ENCODE measurements at places on chromosomes 7 and 10. TPM values are rescaled to one million over a fixed set of nuclear protein-coding genes. Genes with fewer than 3 reads are reported as not detected.

DNA sequence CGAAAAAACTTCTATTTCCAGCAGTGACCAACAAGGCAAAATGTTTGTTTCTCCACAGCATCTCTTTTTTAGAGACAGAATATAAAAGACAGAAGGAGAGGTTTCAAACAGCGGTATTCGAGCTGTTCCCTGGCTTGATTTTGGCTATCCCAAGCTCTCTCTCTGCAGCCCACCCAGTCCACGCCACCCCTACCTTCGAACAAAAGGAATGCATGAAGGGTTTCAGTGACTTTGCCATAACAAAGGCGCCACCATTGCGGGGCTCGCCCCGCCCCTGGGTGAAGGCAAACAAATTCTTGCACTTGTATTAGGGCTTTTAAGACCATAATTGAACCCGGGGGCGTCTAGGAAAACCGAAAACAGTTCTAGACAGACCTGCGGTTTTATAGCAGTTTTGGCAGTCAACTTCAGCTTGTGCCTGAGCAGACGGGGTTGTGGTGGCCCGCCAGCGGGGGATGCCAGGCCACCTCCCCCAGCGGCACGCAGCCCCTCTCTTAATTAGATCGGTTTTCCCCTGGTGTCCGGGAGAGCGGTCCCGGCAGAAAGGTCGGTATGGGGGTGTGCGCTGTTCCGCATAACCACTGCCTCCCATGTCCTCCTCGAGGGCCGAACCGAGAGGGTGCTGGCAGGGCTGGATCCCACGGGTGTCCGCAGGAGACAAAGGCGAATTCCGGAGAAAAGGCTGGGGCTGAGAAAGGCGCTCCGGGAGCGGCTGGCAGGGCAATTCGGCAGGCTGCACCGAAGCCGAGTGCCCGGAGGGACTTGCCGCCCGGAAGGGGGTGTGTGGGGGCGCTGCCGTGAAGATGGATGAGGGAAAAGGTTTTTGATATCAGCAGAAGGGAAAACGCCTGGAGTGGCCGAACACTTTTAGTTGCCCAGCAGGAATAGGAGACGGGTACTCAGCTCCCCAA is 2.7 kb upstream of the HOXA11 start:
- H3K27me3 ChIP-seq, result peaks cover 92% of the 10 kb centered on the region
- peaks cover 66% of the 10 kb centered on the region for H3K4me1 ChIP-seq
- no peak overlapping the region for H3K27ac ChIP-seq
- no peak overlapping the region for H3K4me3 ChIP-seq
- H3K36me3 ChIP-seq, result no peaks in the 10 kb centered on the region
- peak; percentile 17 for DNase-seq

- H3K4me1 ChIP-seq, result no peaks in the 10 kb centered on the region
- H3K4me3 ChIP-seq, result no peak overlapping the region
- no peaks in the 10 kb centered on the region for H3K27me3 ChIP-seq
- H3K36me3 ChIP-seq, result no peaks in the 10 kb centered on the region
- DNase-seq, result no peak
Measured at GRCh38 chr10:102900006-102900405, 18.1 kb upstream of the CNNM2 start.

DNA sequence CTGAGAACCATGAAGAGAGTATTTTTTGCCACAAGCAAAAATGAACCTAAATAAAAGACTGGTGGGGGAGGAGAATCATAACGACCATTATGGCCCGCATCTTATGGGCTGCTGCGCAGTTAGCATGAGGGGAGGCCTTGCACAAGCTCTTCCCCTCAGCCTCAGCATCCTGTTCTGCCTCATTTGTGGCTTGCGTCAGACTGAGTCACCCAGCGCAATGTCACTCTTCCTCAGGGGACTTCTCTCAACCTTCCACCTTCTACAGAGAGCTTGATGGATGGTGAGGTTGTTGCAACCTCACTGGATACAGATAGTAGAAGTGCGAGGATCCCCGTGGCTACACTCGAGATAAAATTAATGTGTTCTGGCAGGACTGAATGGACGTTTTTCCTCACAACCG is 16.8 kb upstream of the GPR15LG start:
- H3K4me1 ChIP-seq, result no peaks in the 10 kb centered on the region
- H3K27me3 ChIP-seq, result no peaks in the 10 kb centered on the region
- DNase-seq, result peak; percentile 40
- no peak overlapping the region for H3K4me3 ChIP-seq
- H3K27ac ChIP-seq, result no peak overlapping the region

Gene CCL24
- not detected for total RNA-seq

DNA sequence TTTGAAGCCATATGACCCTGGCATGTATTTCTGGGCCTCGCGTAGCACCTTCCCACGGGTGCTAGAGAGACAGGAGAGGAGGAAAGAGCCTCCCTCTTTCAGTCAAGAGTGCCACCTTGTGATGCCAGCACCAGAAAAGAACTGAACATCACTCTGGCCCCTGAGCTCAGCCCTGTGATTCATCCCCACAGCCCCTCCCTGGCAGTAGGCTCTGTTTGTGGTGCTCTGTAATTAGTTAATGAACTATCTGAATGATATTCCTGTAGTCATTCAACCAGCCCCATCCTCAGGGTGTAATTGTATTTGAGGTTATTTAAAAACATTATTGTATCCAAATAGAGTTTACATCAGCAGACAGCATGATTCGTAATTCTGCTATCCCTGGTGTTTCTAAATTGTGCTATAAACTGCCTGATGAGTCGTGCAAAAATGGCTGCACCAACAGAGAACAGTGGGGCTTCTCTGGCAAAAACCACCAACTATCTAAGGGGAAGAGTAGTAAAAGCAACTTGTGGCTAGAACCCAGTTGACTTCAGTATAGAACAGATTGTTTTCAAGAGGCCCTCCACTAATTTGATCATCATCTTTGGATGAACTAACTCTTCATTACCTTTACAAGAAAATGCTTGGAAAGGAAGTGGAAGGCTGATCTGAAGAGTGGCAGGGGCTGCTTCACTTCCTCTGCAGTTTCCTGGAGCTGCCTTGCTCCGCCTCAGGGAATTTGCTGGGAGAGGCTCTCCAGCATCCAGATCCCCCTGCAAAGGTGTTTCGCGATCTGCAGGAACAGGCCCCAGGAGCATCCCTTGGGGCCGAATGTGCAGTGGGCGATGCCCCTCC is 23.7 kb upstream of the TIAL1 start:
- no peaks in the 10 kb centered on the region for H3K27me3 ChIP-seq
- H3K4me1 ChIP-seq, result no peaks in the 10 kb centered on the region
- H3K36me3 ChIP-seq, result no peaks in the 10 kb centered on the region
- DNase-seq, result no peak

DNA sequence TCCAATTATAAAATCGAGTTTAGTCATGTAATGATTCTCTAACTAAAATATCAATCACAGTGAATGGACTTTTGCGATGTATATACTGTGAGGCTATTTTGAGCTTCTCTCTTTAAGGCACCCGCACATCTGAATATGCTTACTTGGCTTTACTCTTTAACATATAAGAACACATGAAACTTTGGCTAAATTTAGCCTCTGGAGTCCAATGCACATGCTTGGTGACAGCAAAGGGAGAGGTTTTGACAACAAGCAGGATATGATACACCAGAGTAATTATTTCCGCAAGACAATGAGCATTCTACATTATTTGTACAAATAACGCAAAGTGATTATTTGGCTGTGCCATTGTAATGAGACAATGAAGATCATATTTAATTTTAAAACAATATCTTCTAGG is 72.4 kb downstream of the ARID5B start:
- no peak overlapping the region for H3K27ac ChIP-seq
- no peaks in the 10 kb centered on the region for H3K4me1 ChIP-seq
- no peak overlapping the region for H3K4me3 ChIP-seq
- DNase-seq, result no peak
- H3K36me3 ChIP-seq, result no peaks in the 10 kb centered on the region

Gene CPVL
- 9.8 TPM for total RNA-seq

GRCh38 chr10:16952610-16953009 is 135.4 kb upstream of the RSU1 start:
- H3K27me3 ChIP-seq, result no peaks in the 10 kb centered on the region
- H3K27ac ChIP-seq, result no peak overlapping the region
- H3K36me3 ChIP-seq, result no peaks in the 10 kb centered on the region
- H3K4me3 ChIP-seq, result no peak overlapping the region
- DNase-seq, result no peak

- peaks cover 47% of the 10 kb centered on the region for H3K27me3 ChIP-seq
- H3K36me3 ChIP-seq, result no peaks in the 10 kb centered on the region
- no peak overlapping the region for H3K4me3 ChIP-seq
- no peak overlapping the region for H3K27ac ChIP-seq
- DNase-seq, result no peak
- H3K4me1 ChIP-seq, result peaks cover 21% of the 10 kb centered on the region
Measured at GRCh38 chr10:49400365-49400764, 4.5 kb upstream of the DRGX start.

Gene AEBP1
- total RNA-seq, result 3.3 TPM

DNA sequence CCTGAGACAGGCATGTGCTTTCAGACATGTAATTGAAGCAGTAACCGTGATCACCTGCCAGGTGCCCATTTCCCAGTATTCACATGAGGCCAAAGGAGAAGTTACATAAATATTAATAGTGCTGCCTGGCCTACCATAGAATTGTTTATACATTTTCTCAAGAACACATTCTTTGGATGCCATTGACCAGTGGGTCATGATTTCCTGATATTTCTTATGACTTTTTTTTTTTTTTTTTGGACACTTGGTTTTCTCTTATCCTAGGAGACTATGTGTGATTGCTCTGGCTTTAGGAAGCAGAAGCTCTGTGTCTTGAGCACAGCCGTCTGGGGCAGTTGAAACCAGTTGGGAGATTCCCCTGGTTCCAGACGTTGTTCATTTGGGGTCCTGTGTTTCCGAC is 143.9 kb upstream of the NPS start:
- H3K4me3 ChIP-seq, result no peak overlapping the region
- no peak for DNase-seq
- H3K27me3 ChIP-seq, result no peaks in the 10 kb centered on the region
- no peaks in the 10 kb centered on the region for H3K36me3 ChIP-seq

Gene ZNF736
- 22.7 TPM for total RNA-seq

GRCh38 chr7:155228894-155229293 is 68.8 kb upstream of the INSIG1 start:
- no peaks in the 10 kb centered on the region for H3K4me1 ChIP-seq
- DNase-seq, result no peak
- H3K27ac ChIP-seq, result no peak overlapping the region
- H3K27me3 ChIP-seq, result no peaks in the 10 kb centered on the region
- H3K4me3 ChIP-seq, result no peak overlapping the region
- no peaks in the 10 kb centered on the region for H3K36me3 ChIP-seq

DNA sequence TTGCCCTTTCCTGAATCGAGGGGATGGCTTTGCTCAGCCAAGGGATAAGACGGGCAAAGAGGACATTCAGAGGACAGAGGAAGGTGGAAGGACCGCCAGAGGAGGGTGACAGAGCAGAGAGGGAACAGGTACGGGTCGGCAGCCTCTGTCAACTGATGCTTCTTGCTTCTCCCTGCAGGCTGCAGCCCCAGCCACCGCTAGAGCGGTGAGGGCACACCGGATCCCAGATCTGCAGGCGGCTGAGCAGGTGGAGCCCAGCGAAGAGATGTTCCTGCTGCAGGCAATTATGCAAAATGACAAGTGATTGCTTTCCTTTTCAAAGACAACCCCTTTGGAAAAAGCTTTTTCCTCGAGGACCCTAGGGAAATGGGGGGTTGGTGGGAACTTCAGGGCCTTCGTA is 181.9 kb upstream of the ANKRD30A start:
- DNase-seq, result no peak
- H3K27me3 ChIP-seq, result no peaks in the 10 kb centered on the region
- H3K27ac ChIP-seq, result no peak overlapping the region
- H3K36me3 ChIP-seq, result no peaks in the 10 kb centered on the region

DNA sequence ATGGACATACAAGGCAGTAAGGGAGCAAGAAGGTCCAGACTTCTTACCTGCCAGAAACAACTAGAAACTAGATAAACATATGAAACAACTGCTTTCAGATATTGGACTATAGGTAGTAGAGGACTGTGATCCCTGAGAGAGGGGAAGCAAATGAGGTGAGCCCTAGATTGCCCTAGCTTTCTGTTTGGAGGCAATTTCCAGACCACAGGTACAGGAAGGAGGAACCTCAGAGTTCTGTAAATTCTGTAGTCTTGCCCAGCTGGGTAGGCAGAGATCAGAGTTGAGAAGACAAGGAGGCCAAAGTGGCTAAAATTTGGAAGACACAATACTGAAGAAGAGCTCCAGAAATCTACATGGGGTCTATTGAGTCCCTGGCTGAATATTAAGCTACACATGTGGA is 21.0 kb downstream of the CDK6 start:
- no peak for DNase-seq
- no peak overlapping the region for H3K27ac ChIP-seq

DNA sequence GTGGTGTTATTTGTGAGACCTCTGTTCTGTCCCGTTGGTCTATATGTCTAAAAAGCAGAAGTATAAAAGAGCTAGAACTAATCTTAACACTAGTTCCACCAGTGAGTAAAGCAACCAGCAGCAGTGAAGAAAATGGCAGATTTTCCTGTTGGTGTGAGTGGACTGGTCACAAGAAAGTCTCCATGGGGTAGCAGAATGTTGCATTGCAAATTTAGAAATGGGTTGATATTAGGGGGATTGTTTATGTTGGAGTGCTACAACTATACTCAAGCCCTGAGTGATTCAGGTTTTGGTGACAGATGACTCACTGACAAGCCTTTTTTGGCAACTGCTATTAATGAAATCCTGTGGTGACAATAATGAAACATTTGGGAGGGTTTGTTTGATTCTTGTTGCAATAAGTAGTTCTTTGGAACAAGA is 5.6 kb downstream of the AVL9 start:
- H3K36me3 ChIP-seq, result no peaks in the 10 kb centered on the region
- H3K4me1 ChIP-seq, result peaks cover 15% of the 10 kb centered on the region
- no peaks in the 10 kb centered on the region for H3K27me3 ChIP-seq
- DNase-seq, result no peak
- peak overlapping the region; percentile 30 for H3K27ac ChIP-seq

DNA sequence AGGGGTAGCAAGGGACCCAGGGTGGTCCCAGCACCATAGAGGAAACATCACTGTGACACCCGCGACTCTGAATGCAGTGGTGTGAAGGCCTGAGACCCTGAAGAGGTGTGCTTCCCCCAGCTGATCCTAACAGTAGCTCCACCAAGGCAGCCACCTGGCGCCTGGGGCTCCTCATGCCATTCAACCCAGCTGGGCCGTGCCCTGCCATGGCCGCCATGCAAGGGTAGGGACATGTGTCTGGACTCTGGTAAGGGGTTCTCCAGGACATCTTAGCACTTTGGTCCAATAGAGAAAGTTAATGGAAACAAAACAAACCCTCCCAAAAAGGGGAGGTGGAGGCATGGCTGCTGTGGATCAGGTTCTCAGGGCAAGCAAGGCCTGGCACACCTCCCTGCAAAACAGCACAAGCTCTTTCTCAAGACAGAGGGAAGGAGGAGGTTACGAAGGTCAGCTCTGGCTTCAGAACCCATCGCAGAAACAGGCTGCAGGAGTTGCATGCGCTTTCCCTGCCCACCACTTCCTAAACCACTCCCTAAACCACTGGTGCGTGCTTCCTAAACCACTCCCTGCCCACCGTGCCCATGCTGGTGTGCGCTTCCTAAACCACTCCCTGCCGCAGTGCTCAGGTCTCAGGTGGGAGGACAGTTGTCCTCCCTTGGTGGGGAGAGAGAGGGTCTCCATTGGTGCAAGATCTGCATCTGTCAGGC is 108.7 kb downstream of the LARP4B start:
- no peak overlapping the region for H3K4me3 ChIP-seq
- H3K36me3 ChIP-seq, result peaks cover 76% of the 10 kb centered on the region
- no peak overlapping the region for H3K27ac ChIP-seq
- peaks cover 24% of the 10 kb centered on the region for H3K4me1 ChIP-seq
- no peak for DNase-seq

All from natural killer cell (primary cell).